Skin of body (tissue), 3 donors: ENCODE measurements at places on chromosomes 16 and 17. TPM values are rescaled to one million over a fixed set of nuclear protein-coding genes. Genes with fewer than 3 reads are reported as not detected.

DNA sequence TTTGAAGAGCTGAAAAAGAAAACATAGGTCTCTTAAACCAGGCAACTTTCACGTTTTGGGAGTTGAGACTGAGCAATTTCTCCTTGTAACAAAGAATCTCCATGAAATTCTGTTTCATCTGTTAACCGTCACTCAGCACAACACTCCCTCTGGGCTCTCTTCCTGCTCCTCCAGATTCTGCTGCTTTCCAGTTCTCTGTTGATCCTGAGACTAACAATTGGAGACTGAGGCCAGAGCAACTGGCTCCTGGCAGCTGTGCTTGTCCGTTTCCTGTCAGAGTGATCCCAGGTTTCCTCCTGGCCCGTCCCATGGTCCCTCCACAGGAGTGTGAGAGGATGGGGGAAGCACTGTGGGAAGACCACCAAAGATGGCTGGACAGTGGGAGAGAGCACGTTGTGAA is 32.5 kb downstream of the IST1 start:
- DNase-seq: no peak

DNA sequence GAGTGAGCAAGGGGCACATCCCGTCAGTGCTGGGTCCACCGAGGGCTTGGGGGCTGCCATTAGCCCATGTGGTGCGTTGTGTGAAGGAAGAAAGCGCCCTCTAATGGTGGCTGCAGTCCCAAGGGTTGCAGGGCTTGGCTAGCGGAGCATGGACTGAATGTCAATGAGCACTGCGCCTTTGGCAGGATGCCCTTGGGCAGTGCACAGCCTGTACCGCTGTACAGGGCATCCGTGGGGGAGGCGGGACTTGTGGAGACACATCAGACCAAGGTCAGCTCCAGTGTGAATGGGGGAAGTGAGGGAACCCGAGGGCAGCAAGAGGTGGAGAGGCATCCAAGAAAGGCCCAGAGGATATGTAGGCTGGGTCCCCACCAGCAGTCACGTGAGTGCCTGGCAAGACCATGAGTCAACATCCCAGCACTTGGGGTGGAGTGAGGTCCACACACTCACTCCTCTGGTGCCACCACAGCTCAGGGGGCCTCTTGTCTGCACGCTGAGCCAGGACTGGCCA is 75.5 kb upstream of the MED9 start:
- DNase-seq: no peak

DNA sequence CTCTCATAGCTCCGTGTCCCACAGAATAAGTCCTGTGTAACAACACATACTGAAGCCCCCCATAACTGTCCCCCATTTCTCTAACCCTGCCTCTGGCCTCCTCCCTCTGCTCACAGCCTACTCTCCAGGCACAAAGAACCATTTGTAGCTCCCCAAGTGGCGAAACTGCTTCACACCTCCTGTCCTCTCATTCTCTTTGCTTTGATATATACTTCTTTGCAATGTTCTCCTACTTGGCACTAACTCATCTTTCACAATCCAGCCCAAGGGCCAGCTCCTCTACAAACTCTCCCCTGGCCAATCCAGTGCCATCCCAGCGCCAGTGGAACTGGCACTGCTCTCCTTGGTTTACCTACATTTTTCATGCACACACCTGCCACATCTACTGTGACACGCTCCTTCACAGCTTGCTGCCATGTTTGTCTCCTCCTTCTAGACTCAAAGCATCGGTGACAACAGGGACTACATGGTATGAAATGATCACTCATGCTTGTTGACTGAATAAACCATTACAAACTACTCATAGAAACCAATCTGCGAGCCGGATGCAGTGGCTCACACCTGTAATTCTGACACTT is 12.8 kb downstream of the CYTH1 start:
- DNase-seq: no peak

EVPL gene
- 43.7 TPM for total RNA-seq

- DNase-seq: no peak
Observed at GRCh38 chr16:53822936-53823529, 119.1 kb downstream of the FTO start.

DNA sequence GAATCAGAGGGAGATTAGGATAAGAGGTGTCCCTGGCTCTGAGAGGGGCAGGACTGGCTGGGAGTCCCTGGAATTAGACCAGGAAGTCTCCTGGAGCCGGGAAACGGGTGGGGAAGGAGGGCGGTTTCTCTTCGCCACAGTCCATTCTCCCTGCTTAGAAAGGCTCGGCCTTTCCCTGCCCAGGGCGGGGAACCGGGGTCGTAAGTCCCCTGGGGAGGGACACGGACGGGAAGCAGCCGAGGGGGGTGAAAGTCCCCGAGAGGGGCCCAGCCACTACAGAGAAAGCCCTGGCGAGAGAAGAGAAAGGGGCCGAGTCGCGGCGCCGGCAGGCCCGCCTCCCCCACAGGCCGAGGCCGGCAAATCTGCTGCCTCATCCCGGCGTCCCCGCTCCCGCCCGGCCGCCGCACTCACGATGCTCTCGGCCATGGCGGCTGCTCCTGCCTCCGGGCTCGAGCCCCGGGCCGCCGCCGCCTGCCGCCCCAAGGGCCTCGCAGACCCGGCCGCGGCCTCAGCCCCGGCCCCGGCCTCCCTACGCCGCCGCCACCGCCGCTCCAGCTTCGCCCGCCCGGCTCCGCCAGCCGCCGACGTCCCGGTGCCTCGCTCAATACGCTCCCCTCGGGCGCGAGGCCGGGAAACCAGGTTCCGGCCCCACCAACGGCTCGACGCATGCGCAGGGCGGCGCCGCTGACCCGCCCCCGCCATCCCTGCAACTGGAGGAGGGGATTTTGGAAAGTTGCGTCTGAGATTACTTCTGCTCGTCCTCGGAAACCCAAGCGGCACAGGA is at the start of the genes NPLOC4 and TSPAN10:
Gene NPLOC4, minus strand, starts transcription at position 608 of the 784 bp plus-strand sequence. Its CDS starts 182 bp downstream, at position 426.
Gene TSPAN10, plus strand, starts transcription at position 692 of the 784 bp plus-strand sequence. CDS start 5,217 bp downstream, outside the sequence.
- DNase-seq: peak; percentile 68

GRCh38 chr17:4970273-4970672 is 2.7 kb upstream of the SPAG7 start:
- DNase-seq: no peak

ACSM2B gene
- not detected for total RNA-seq

GRCh38 chr16:21598701-21599121 is 666 bp upstream of the METTL9 start:
- DNase-seq: peak; percentile 30

- DNase-seq: no peak
Observed at GRCh38 chr17:40445751-40446468, 2.7 kb downstream of the IGFBP4 start.

DNA sequence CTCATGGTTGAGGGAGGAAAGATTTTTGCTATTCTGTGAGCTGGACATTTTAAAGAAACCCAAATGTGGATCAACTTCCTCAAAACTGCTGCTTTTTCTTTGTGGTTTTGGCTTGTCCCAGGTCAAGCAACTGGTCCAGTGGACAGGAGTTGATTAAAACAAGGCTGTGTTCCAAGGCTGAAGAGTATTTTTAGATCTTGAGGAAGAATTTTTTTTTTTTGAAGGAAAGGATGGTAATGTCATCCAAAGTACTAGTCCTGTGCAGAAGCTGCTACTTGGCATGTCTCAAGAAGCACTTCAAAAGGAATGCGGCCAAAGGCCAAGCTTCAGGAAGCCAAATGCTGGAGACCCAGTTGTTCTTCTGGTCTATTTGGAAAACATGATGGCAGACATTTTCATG is 8.0 kb upstream of the MYH2 start:
- no peak for DNase-seq

KRTAP2-3 gene
- total RNA-seq: 0.30 TPM

SPATA33 gene
- 3.4 TPM for total RNA-seq

GRCh38 chr16:82603784-82604411 is 22.9 kb upstream of the CDH13 start:
- no peak for DNase-seq

KRT38 gene
- 7.2 TPM for total RNA-seq

DNA sequence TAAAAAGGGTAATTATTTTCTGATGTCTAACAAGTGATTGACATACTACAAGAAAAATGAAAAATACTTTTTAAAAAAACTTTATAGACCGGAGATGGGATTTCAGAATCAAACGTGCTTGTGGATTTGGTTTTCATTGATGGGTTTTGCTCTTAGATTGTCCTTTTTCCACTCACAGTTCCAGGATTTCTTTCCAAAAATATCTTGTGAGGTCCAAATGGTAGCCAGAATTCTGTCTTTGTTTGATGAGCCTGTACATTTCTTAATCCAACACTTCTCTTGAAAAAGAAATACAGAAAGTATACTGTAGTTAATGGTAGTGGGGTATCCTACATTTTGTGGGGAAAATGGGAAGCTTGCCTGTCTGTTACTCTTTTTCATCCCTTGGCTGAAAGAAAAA is 329.3 kb downstream of the KCNJ2 start:
- DNase-seq: no peak

RRAD gene
- 2.8 TPM for total RNA-seq

SHISA6 gene
- total RNA-seq: 3.0 TPM

- no peak for DNase-seq
Observed at GRCh38 chr16:80804056-80804525, 307 bp downstream of the CDYL2 start.

SOX8 gene
- total RNA-seq: 6.8 TPM

SRL gene
- 27.8 TPM for total RNA-seq

SECTM1 gene
- total RNA-seq: 11.7 TPM

BANP gene
- total RNA-seq: 23.3 TPM

- no peak for DNase-seq
Observed at GRCh38 chr17:34843682-34844081, 117.6 kb downstream of the CCT6B start.
